ENCODE measurements at places on chromosomes 12 and 14.

DNA sequence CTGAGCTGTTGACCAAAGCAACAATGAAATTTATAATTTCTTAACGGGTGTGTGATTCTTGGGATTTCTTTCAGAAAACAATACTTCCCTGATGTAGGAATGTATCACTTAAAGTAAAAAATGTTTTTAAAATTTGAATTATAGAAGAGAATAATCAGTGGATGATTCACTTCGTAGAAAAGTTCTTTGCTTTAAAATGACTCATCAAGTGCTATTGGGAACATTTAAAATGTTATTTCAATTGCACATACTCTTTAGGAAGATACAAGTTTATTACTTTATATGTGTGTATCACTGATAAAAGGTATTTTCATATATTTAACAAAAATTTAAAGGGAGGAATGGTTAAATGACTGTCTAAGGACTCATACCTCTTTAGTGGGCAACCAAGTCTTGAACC, 155.3 kb downstream of the PDE3A start:
- no peak for DNase-seq

- no peak for DNase-seq
These were observed 191.5 kb upstream of the CAND1 start for GRCh38 chr12:67077617-67078016.

- no peak for DNase-seq
These were observed 3.7 kb downstream of the TBX5 start for GRCh38 chr12:114402084-114402717.

DNA sequence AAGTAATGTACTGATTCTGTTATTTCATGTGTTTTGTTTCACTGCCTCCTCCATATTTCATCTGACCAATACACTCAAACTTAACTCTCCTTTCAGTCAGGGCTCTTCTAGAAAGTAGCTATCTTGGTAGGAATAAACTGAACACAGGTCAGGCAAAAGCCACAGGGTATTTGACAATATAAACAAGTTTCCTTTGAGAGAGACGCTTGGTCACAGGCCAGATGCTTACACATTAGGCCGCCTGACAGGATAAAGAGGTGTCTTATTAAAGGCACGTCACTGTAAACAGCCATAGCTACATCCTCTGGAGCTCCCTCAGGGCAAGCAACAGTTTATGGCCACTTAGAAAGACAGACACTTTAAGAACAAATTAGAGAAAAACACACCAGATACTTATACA, 607.5 kb downstream of the SLC6A15 start:
- no peak for DNase-seq

DNA sequence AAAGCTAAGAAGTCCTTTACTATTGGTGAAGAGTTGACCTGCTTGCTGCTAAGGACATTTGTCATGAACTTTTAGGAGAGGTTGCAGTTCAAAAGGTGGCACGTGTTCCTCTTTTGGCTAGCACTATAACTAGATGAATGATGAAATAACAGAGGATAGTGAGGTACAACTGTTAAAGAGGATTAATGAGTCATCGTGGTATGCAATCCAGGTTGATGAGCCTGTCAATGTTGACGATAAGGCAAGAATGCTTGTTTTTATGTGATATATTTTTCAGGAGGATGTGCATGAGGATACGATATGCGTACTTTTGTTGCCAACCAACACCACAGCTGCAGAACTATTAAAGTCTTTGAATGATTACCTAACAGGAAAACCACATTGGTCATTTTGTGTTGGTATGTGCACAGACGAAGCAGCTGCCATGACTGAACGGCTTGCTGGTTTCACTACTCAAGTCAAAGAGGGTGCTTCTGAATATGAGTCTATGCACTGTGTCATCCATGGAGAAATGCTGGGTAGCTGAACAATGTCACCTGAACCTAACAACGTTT, 10.6 kb downstream of the CEP128 start:
- DNase-seq = peak; percentile 77

- no peak for DNase-seq
These were observed 48.5 kb downstream of the TBK1 start for GRCh38 chr12:64500394-64500793.

DNA sequence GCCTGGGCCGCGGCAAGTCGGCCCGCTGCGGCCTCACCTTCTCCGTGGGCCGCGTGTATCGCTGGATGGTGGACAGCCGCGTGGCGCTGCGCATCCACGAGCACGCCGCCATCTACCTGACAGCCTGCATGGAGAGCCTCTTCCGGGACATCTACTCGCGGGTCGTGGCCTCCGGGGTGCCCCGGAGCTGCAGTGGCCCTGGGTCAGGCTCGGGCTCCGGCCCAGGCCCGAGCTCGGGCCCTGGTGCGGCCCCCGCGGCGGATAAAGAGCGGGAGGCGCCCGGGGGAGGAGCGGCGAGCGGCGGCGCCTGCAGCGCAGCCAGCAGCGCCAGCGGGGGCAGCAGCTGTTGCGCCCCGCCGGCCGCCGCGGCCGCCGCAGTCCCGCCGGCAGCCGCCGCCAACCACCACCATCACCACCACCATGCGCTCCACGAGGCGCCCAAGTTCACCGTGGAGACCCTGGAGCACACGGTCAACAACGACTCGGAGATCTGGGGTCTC, 226.2 kb upstream of the CRY1 start:
- DNase-seq = no peak

- DNase-seq = no peak
These were observed 1.9 kb downstream of the LMO3 start for GRCh38 chr12:16603916-16604575.

Measured in RPMI8226 (cell line).